ENCODE measurements at places on chromosomes 2 and 18. TPM values are rescaled to one million over a fixed set of nuclear protein-coding genes. Genes with fewer than 3 reads are reported as not detected.

The FAM168B gene
- total RNA-seq, result 98.4 TPM

The IL1RL2 gene
- 1.6 TPM for total RNA-seq

The ACMSD gene
- not detected for total RNA-seq

The LRRC30 gene
- total RNA-seq, result not detected

The SULT6B1 gene
- total RNA-seq, result not detected

The ST8SIA5 gene
- total RNA-seq, result not detected

The MEP1B gene
- total RNA-seq, result not detected

The PSD4 gene
- total RNA-seq, result 1.4 TPM

The AQP12A gene
- not detected for total RNA-seq

The HOXD11 gene
- total RNA-seq, result not detected

The ZNF519 gene
- 2.3 TPM for total RNA-seq

The CCDC148 gene
- 0.43 TPM for total RNA-seq

The ITGB6 gene
- 0.40 TPM for total RNA-seq

The TFPI gene
- 489 TPM for total RNA-seq

The CFC1 gene
- total RNA-seq, result not detected

The ERFE gene
- total RNA-seq, result 0.56 TPM

The RTP5 gene
- total RNA-seq, result not detected

The HOXD9 gene
- total RNA-seq, result not detected

The CRYGD gene
- not detected for total RNA-seq

The CDKL4 gene
- 0.91 TPM for total RNA-seq

The RAD51AP2 gene
- not detected for total RNA-seq

The LAMA3 gene
- total RNA-seq, result 3.8 TPM

The LRRTM4 gene
- not detected for total RNA-seq

The STRN gene
- 22.3 TPM for total RNA-seq

The ZNF396 gene
- total RNA-seq, result 3.5 TPM

The KIF3C gene
- total RNA-seq, result 19.2 TPM

The TUBA4B gene
- total RNA-seq, result not detected

The KIDINS220 gene
- total RNA-seq, result 90.3 TPM

The YIPF4 gene
- 29.1 TPM for total RNA-seq

The EVA1A gene
- 26.7 TPM for total RNA-seq

The PREPL gene
- total RNA-seq, result 98.2 TPM

The GCG gene
- not detected for total RNA-seq

The CD226 gene
- total RNA-seq, result 0.69 TPM

The KIF5C gene
- total RNA-seq, result 0.10 TPM

The NEU2 gene
- total RNA-seq, result not detected

The FMNL2 gene
- total RNA-seq, result 58.0 TPM

The SLC5A7 gene
- total RNA-seq, result not detected

The CHRND gene
- total RNA-seq, result not detected

The PROKR1 gene
- not detected for total RNA-seq

The NT5C1B gene
- total RNA-seq, result not detected

The RBKS gene
- total RNA-seq, result 0.59 TPM

The COPS8 gene
- total RNA-seq, result 87.4 TPM

The DAW1 gene
- 2.5 TPM for total RNA-seq

The CROCC2 gene
- 0.13 TPM for total RNA-seq

The B4GALT6 gene
- 3.1 TPM for total RNA-seq

The SCYGR4 gene
- total RNA-seq, result not detected

The SPATA3 gene
- total RNA-seq, result not detected

The L3MBTL4 gene
- total RNA-seq, result 0.13 TPM

The UGT1A5 gene
- total RNA-seq, result not detected

The UBXN4 gene
- total RNA-seq, result 79.0 TPM

The SF3B6 gene
- total RNA-seq, result 81.3 TPM
